ENCODE measurements at places on chromosomes 2 and 18.

GRCh38 chr2:207352978-207353671 is 176.6 kb upstream of the CREB1 start:
- no peak for DNase-seq

DNA sequence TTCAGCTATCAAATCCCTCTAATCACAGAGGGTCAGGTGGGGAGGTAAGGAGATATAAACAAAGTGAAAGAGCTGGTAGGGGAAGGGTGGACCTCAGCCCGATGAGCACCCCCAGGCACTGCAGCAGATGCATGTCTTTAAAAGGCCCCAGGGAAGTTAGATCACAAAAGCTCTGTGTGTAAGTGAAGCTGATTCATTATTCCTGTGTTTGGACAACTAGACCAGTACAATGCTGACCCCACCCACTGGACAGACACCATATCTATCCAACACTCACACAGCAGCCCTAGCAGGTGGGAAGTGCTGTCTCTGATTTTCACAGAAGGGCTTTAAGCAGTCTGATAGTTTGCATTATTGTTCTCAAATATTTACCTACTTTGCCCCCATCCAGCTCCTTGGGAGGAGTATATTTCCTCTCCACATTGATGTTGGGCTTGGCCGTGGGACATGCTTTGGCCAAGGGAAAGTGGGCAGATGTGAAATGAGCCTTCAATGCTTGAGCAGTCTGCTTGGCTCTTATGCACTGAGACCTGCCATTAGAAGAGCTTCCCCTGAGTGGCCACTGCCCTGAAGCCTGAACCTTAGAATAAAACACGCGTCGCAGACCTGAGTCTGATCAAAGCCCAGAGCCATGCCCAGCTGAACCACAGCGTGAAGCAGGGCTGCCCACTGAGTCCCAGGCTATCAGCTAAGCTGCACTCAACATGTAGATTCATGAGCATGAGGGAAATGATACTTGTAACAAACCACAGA is 111.4 kb downstream of the COPS8 start:
- DNase-seq = no peak

- DNase-seq = no peak
Measured at GRCh38 chr2:235766278-235766677, 272.4 kb downstream of the AGAP1 start.

- no peak for DNase-seq
Measured at GRCh38 chr2:174692256-174692919, 71.9 kb downstream of the CHRNA1 start.

GRCh38 chr2:26243470-26244308 is 743 bp downstream of the HADHA start:
- DNase-seq = no peak

GRCh38 chr2:26786207-26787028 is 562 bp downstream of the CENPA start:
- no peak for DNase-seq

DNA sequence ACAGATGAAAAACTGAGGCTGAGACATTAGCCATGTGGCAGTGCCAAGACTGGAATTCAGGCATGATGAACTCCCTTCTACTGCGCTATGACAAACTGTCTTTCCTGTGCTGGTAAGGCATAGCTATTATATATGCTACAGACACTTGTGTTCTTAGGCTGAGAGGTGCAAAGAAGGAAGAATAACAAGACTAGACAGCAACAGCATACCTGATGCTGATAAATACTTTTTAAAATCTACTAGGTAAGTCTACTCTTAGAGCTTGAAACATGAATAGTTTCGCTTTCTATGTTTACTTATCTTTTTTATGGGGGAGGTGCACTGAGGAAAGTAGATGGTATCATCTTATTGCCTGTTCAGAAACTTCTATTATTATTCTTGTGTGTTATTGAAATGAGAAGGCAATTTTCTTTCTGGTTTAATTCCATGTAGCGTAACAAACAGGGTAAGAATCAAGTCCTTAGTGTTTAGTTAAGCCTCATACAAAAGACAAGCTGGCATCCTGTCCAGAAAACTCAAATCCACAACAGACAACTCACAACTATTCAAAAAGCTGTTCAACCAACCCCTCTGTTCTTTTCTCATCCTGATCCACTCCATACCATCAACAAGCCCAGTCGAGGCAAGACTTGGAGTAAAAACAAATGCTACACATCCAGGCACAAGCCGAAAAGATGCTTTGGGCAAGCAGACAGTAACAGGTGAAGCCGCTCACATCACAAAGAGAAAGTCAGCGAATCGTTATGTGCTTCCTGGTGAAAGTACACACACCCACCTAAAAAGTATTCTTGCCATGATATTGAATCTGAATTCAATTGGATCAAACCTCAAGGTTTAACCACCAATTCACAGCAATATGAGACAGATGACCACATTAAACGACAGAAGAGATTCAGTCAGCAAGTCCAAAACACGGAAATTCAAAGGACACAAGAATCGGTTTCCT is 1.5 kb downstream of the TTC32 start:
- DNase-seq = no peak

DNA sequence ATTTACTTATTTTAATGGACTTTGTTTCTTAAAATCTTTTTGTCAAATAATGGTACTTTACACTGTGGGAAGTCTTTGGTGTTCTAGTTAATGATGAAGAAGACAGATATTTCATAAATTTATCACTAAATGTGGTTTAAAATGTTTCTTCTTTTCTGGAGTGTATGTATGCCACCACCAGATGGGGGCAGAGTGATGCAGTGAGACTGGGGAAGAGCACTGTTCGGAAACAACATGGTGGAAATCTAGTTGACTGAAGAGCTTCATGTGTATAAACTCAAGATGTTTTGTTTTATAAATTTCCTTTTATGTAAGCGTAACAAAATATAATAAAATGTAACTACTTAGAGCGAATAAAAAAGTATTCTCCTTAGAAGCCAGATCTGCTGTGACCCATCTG is 195.1 kb downstream of the KCNE4 start:
- DNase-seq = no peak

DNA sequence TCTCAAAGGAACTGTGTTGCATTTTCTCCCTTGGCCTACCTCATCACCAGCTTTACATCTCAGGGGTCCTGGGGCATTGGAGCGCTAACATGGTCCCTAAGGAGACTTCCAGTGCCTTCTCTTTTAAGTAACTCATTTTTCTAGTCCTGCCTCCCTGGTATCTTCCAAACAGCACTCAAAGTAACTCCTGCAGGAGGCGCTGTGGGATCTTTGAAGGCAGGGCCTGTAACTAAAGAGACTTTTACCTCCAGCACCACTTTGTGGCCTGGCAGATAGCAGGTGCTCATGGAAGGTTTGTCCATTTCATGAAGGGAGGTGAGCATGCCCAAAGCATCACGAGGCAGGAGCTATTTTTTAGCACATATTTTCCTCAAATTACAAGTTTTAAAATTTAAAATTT is 411.0 kb upstream of the GYPC start:
- no peak for DNase-seq

- DNase-seq = no peak
Measured at GRCh38 chr2:38374984-38375383, 2.1 kb downstream of the ATL2 start.

DNA sequence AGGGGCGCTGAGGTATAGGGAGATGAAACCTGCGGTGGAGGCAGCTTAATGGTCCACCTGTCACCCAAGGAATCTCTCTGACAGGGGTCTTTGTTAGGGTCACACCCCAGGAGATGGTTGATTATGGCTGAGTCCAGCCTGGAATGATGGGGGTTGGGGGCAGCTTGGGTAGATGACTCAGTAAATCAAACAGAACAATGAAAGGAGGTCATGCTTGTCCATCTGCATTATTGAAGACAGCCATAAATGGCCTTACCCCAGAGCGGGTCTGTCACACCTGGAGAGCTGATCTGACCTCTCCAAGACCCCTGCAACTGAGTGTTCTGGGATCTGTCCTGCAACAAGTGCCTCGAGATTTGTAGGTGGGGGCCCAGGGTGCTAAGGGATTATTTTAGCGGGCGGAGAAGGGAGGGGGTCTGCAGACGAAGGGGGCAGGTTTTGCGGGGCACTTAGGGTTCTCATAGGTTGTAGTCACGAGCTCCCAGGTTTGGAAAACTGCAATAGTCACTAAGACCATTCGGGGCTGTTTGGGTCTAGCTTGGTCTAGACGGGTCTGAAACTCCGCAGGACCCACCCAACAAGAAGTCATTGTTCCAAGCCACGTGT is 771 bp upstream of the IGFBP2 start:
- DNase-seq = no peak

DNA sequence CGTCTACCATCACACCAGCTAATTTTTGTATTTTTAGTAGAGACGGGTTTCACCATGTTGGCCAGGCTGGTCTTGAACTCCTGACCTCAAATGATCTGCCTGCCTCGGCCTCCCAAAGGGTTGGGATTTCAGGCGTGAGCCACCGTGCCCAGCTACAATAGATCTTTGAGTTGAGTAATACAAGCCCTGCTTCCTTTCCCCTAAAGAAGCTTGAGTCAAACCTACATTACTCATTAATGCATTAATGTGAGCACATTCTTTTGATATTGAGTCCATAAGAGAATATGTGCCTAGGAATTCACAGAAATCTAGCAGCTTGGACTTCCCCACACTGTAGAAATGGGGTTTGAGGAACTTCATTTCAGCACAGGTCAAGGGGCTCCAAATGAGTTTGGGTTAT is 39.6 kb downstream of the PSMG2 start:
- DNase-seq = peak; percentile 60

GRCh38 chr2:113799375-113799774 is 42.9 kb upstream of the SLC35F5 start:
- no peak for DNase-seq

- peak; percentile 61 for DNase-seq
Measured at GRCh38 chr18:48621240-48621639, 82.4 kb downstream of the CTIF start.

DNA sequence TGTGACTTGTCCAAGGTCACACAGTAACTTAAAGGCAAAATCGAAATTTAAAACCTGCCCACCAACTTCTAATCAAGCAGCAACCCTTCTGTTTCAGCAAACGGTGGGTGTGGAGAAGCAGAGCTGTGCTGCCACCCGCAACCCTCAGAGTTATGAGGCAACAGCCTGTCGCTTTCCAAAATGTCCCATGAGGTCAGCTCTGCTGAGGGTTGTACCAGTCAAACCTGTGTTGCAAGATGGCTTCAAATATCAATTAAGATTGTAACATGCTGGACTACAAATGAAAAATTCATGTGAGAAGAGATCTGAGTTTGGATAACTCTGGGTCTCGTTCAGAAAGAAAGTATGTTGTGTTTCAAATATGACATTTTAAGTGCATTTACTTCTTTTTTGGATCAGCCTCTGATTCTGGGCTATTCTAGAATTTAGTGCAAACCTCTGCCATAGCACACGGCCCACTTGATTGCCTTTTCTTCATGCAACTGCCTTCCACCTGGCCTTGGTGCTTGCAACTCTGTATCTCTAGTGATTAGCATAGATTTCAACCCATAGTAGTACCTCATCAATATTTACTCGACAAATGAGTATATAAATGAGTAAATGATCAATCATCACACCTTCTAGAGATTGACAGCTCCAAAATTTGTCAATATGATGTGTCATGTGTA is 69.3 kb downstream of the TIMM21 start:
- DNase-seq = no peak

GRCh38 chr18:48136051-48136826 is 205.8 kb upstream of the SMAD2 start:
- no peak for DNase-seq

DNA sequence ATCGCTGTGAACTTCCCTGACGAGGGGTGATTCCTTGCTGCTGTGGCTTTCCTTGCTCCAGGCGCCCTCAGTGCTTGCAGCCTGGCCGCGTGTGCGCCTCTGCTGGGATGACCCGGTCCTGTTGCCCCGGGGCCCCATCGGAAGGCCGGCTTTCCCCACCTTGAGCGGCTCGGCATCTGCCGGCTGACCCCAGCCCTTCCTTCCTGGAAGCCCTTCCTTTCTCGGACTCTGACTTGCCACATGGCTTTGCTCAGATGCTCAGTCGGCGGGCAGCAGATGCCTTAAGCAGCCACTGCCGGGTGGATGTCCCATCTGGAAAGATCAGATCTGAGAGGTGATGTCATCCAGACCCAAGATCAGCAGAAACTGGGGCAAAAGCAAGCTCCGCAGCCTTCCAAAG is 100.5 kb upstream of the ODC1 start:
- no peak for DNase-seq

DNA sequence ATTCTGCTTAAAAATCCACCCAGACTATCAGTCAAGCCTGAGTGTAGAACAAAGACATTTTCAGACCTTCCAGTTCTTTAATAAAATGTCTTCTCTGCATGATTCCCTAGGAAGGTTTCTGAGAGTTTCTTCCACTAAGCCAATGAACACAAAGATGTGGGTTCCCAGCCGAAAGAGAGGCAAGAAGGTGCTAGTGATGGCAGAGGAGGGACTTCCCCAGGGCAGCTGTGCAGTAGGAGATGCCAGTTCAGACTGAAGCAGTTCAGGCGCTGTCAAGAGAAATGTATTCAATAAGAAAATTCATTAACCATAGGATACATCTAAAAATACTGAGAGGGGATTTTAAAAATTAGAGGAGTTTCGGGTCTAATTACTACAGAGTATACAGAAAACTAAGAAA is 83.3 kb downstream of the RND3 start:
- no peak for DNase-seq

- DNase-seq = no peak
Measured at GRCh38 chr2:96470636-96471035, 34.5 kb downstream of the NEURL3 start.

DNA sequence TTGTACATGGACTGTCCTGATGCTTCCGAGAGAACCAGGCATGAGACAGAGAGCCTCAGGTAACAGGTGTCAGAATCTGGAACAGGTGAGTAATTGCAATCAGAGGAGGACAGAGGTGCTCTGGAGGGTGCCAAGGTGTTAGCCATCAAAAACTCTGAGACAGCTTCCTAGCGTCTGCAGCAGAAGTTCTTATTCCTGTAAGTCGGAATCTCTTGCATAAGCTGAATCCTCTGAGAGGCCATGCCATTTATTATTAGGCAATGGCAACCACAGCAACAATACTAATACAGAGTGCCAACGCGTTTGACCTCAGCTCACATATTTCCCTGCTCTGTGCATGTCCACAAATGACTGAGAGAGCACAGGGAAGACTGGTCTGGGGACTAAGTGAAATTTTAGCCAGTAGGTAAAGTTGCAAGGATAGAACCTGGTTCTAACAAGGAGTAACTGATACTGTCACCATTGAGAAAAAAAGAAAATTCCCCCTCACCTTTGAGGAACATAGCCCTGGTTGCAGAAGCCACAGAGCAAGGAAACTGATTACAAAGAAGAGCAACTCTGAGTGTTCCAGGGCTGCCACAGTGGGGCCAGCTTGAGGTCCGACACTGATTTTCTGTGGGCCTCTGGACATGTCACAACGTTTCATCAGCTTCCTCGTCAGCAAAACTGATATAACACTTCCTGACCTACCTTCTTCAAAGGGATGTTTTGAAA is 55.1 kb upstream of the ACSL3 start:
- no peak for DNase-seq
